ENCODE measurements at places on chromosomes 5 and 9. TPM values are rescaled to one million over a fixed set of nuclear protein-coding genes. Genes with fewer than 3 reads are reported as not detected.

PCDHB13 gene
- 3.3 TPM for total RNA-seq

HSPA5 gene
- 76.5 TPM for total RNA-seq

HSDL2 gene
- 30.6 TPM for total RNA-seq

PALM2AKAP2 gene
- total RNA-seq: 12.5 TPM

AQP7 gene
- not detected for total RNA-seq

UAP1L1 gene
- 5.2 TPM for total RNA-seq

GABBR2 gene
- 10.2 TPM for total RNA-seq

PGM5 gene
- not detected for total RNA-seq

SLC35A4 gene
- total RNA-seq: 19.6 TPM

GDNF gene
- total RNA-seq: 3.7 TPM

IFNA2 gene
- total RNA-seq: not detected

ARL14EPL gene
- total RNA-seq: not detected

PTGDS gene
- not detected for total RNA-seq

TRAPPC13 gene
- 19.5 TPM for total RNA-seq

CARTPT gene
- total RNA-seq: not detected

IL31RA gene
- 0.89 TPM for total RNA-seq

Data from GM23248 (cell line).